ENCODE measurements at places on chromosomes 2 and 18.

DNA sequence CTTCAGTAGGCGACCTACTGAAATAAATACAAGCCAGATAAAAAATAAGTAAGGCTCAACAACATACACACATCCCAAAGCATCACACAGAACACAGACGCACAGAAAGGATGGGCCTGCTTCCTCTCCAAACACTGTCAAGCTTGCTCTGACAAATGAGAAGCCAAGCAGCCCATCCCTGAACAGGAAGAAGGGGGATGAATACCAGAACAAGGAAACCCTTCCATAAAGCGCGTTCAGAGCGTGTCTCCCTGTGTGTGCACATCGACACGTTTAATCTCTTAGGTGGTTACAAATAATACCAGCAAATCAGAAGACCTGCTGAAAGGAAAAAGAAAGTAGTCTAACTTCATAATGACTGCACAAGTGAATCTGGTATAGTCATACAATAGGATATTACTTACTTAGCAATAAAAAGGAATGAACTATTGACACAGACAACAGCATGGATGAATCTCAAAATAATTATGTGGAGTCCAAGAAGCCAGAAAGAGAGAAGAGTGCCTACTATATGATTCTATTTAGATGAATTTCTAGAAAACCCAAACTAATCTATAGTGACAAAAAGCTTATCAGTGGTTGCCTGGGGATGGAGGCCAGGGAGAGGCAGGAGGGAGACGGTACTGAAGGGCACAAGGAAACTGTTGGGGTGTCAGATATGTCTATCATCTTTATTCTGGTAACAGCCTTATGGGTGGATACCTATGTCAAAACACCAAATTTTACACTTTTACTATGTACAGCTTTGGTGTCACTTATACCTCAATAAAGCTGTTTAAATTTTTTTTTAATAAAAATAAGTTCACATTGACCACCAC is 26.8 kb downstream of the MBOAT2 start:
- DNase-seq: no peak

- no peak for DNase-seq
Observed at GRCh38 chr18:79692886-79693285, 13.3 kb downstream of the CTDP1 start.

DNA sequence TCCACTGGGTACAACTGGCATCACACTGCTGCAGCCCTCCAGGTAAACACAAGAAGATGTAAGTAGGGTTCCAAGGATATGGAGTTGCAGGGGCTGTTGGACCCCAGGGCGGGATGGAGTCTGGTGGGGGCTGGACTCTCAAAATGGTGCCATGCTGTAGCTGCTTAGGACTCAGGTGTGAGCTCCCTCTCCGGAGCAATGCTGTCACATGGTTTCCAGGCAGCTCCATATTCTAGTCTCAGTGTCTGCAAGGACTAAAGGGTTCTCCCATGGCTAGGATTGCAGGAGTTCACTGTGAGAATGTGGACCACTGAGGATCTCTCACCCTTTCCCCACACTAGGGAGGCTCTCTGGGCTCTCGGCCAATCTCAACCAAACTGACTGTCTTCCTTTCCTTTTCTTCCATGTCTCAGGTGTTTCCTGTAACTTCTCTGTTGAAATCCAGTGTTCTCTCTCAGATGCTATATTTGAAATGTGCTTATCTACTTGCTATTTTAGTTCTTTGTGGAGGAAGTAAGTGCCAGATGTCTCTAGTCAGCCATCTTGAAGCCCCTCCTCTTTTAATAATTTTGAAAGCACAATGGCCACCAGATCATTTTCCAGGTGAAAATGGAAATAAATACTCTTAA is 57.6 kb downstream of the CCNT2 start:
- no peak for DNase-seq

GRCh38 chr2:235937087-235937486 is 231.1 kb downstream of the GBX2 start:
- DNase-seq: peak; percentile 12
